Endothelial cell of umbilical vein (primary cell): ENCODE measurements at places on chromosomes 2 and 18. TPM values are rescaled to one million over a fixed set of nuclear protein-coding genes. Genes with fewer than 3 reads are reported as not detected.

TCF23 gene
- not detected in 2 replicates for total RNA-seq

TRIM43 gene
- total RNA-seq = not detected in 2 replicates

TSPYL6 gene
- total RNA-seq = not detected in 2 replicates

RBMS1 gene
- 93.3 and 94.8 TPM in 2 replicates for total RNA-seq

ACMSD gene
- total RNA-seq = not detected in 2 replicates

CRYGC gene
- not detected in 2 replicates for total RNA-seq

FBXO41 gene
- 1.2 and 1.5 TPM in 2 replicates for total RNA-seq

SCYGR4 gene
- not detected in 2 replicates for total RNA-seq

TRAK2 gene
- 35.7 and 38.5 TPM in 2 replicates for total RNA-seq

TEX44 gene
- total RNA-seq = not detected in 2 replicates

CABLES1 gene
- 55.0 and 71.1 TPM in 2 replicates for total RNA-seq

PHOSPHO2 gene
- 2.7 TPM in 2 replicates for total RNA-seq
